ENCODE measurements at places on chromosomes 16 and 17. TPM values are rescaled to one million over a fixed set of nuclear protein-coding genes. Genes with fewer than 3 reads are reported as not detected.

OR1F1 gene
- not detected for total RNA-seq

ZMYND15 gene
- 1.0 TPM for total RNA-seq

ETV4 gene
- total RNA-seq = not detected

ZG16 gene
- not detected for total RNA-seq

WSCD1 gene
- total RNA-seq = not detected

DNA sequence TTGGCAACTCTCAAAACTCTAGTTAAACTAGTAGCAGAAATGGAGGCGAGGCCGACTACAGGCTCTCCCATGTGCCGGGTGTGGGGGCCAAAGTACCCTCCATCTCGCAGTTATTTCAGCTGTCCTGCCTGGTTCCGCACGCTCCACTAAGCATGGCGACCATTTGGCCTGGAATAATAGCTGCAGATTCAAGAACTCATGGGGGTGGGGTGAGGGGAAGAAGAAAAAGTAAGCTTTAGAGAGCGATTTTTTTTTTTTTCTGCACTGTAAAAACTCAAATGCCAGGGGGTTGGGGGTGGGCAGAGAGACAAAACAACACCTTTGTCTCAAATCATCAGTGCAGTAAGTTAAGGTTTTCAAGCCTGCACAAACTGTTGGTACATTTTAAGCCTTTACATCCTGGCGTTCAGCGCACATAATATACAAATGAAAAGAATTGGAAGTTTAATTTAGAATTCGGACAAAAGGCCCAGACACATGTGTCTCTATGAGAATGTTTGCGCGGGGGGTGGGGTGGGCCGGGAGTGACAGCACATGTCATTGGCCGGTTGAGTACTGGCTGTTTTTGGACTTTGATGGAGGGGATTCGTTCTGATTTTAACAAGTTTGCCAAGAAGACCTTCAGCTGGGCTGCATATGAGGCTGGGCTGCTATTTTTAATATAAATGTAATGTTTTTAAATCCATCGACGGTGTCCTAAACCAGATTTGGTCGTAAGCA lies 694.7 kb upstream of the SALL1 start:
- H3K27me3 ChIP-seq = no peaks in the 10 kb centered on the region
- no peaks in the 10 kb centered on the region for H3K4me1 ChIP-seq
- H3K36me3 ChIP-seq = no peaks in the 10 kb centered on the region
- H3K4me3 ChIP-seq = no peak overlapping the region
- no peak overlapping the region for H3K27ac ChIP-seq

DNA sequence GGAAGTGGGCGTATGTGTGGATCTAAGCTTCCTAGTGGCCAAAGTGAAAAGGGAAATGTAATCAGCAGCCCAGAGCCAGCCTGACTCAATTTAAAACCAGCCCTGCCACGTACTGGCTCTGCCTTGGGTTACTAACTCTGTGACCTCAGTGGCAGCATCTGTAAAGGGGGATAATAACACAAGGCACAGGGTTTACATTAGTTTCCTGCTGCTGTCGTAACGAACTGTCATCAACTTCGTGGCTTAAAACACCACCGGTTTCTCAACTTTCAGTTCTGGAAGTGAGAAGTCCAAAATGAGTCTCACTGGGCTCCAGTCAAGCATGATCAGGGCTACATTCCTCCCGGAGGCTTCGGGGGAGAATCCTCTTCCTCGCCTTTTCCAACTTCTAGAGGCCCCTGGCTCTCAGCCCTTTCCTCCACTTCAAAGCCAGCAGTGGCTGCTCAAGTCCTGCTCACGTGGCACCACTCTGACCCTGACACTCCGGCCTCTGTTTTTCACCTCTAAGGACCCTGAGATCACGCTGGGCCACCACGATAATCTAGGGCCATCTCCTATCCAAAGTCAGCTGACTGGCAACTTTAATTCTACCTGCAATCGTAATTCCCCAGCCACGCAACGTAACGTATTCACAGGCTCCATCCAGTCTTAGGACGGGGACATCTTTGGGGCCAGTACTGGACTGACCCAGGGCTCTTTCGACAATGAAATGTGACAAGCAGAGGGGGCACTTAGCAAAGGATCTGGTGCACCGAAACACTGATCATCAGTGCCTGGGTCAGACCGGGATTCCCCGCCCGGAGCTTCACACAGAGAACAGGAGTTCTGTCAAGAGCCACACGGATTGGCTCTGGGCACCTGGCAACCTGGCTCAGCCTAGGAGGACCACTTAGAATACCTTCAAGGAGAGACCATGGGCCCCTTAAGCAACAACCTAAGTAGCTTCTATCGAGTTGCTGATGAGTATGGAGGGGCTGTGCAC lies 14.5 kb downstream of the TMC6 start:
- H3K4me3 ChIP-seq = peak overlapping the region; percentile 45
- H3K27me3 ChIP-seq = no peaks in the 10 kb centered on the region
- H3K27ac ChIP-seq = peak overlapping the region; percentile 92
- no peak for DNase-seq
- H3K36me3 ChIP-seq = peaks cover 3% of the 10 kb centered on the region
- H3K4me1 ChIP-seq = peaks cover 34% of the 10 kb centered on the region

GRCh38 chr16:88705801-88706228 lies 393 bp downstream of the RNF166 start:
- H3K27me3 ChIP-seq = no peaks in the 10 kb centered on the region
- H3K4me1 ChIP-seq = peaks cover 48% of the 10 kb centered on the region
- H3K36me3 ChIP-seq = peaks cover 5% of the 10 kb centered on the region

GRCh38 chr16:67397036-67397801 lies 3.9 kb upstream of the TPPP3 start:
- H3K27me3 ChIP-seq = peaks cover 34% of the 10 kb centered on the region
- H3K27ac ChIP-seq = no peak overlapping the region
- H3K36me3 ChIP-seq = peaks cover 8% of the 10 kb centered on the region

GRCh38 chr17:17890773-17891759 lies 54.3 kb upstream of the SREBF1 start:
- H3K36me3 ChIP-seq = peaks cover 5% of the 10 kb centered on the region
- H3K4me3 ChIP-seq = no peak overlapping the region
- peak; percentile 12 for DNase-seq
- H3K4me1 ChIP-seq = peaks cover 4% of the 10 kb centered on the region
- H3K27me3 ChIP-seq = no peaks in the 10 kb centered on the region

GRCh38 chr16:22373662-22374310 lies 633 bp downstream of the CDR2 start:
- peak overlapping the region; percentile 97 for H3K4me3 ChIP-seq
- H3K27ac ChIP-seq = peak overlapping the region; percentile 87
- H3K36me3 ChIP-seq = no peaks in the 10 kb centered on the region
- peak; percentile 33 for DNase-seq
- H3K4me1 ChIP-seq = peaks cover 30% of the 10 kb centered on the region

GRCh38 chr17:58321571-58322525 lies 6.7 kb downstream of the TSPOAP1 start:
- peak overlapping the region; percentile 79 for H3K27ac ChIP-seq
- H3K36me3 ChIP-seq = peaks cover 4% of the 10 kb centered on the region
- H3K4me3 ChIP-seq = no peak overlapping the region
- peaks cover 28% of the 10 kb centered on the region for H3K4me1 ChIP-seq
- no peak for DNase-seq

DNA sequence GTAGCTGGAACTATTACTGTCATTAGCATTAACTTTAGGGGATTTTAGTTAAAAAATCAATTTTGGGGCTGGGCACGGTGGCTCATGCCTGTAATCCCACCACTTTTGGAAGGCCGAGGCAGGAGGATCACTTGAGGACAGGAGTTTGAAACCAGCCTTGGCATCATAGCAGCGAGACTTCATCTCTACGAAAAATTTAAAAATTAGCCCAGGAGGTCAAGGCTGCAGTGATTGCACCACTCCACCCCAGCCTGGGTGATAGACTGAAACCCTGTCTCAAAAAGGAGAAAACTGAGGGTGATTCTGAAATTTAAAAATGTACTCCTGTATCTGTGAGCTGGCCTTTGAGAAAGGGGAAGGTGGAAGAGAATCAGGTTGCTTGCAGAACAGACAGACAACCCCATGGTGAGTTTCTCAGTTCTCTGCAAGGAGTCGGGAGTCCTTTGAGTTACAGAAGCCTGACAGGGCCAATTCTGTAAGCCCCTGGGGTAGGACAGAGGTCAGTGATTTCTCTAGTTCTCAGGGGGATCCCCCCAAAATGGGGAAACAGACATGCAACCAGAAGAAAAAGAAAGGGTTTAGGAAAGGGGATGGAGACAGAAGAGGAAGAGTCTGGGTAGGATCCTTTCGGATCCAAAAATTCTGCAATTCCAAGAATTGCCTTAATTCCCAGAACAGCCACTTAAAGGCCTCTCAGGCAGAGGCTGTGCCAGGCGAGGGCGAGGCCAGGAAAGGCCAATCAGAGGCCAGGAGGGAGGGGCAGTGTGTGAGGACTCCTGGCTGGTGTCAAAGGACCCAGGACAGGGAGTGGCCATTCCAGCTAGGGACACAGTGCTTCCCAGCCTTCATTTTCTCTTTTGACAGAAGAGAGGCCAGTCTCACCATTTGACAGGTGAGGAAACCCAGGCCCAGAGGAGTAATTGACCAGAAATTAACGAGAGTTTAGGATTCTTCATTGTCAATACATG lies 6.7 kb downstream of the NUPR1 start:
- DNase-seq = no peak
- H3K27ac ChIP-seq = peak overlapping the region; percentile 92
- H3K4me3 ChIP-seq = no peak overlapping the region
- no peaks in the 10 kb centered on the region for H3K27me3 ChIP-seq
- peaks cover 24% of the 10 kb centered on the region for H3K4me1 ChIP-seq

DNA sequence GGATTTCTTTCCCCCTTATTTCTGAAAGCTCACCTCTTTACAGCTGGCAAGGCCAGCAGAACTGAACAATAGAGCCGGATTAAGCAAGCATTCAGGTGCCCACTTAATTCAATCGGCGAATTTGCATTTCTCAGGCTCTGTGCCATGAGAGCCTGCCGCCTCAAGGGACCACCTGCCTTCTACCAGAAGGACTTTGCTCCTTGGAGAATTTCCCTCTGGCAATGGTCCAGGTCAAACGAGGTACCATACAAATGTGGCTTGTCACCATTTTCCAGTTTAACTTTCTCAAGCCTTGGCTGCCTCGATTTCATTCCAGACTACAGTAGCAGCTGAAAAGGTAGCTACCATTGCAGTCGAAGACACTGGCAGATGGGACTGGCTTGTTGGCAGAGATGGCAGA lies 534.0 kb downstream of the MAF start:
- H3K4me3 ChIP-seq = no peak overlapping the region
- no peak overlapping the region for H3K27ac ChIP-seq
- H3K4me1 ChIP-seq = peaks cover 9% of the 10 kb centered on the region
- DNase-seq = no peak
- peaks cover 10% of the 10 kb centered on the region for H3K27me3 ChIP-seq
- peaks cover 2% of the 10 kb centered on the region for H3K36me3 ChIP-seq

GRCh38 chr17:2089021-2089422 lies 34.1 kb downstream of the HIC1 start:
- H3K4me3 ChIP-seq = peak overlapping the region; percentile 100
- DNase-seq = no peak
- H3K27me3 ChIP-seq = no peaks in the 10 kb centered on the region
- H3K27ac ChIP-seq = peak overlapping the region; percentile 99
- peaks cover 53% of the 10 kb centered on the region for H3K4me1 ChIP-seq
- H3K36me3 ChIP-seq = peaks cover 15% of the 10 kb centered on the region

DNA sequence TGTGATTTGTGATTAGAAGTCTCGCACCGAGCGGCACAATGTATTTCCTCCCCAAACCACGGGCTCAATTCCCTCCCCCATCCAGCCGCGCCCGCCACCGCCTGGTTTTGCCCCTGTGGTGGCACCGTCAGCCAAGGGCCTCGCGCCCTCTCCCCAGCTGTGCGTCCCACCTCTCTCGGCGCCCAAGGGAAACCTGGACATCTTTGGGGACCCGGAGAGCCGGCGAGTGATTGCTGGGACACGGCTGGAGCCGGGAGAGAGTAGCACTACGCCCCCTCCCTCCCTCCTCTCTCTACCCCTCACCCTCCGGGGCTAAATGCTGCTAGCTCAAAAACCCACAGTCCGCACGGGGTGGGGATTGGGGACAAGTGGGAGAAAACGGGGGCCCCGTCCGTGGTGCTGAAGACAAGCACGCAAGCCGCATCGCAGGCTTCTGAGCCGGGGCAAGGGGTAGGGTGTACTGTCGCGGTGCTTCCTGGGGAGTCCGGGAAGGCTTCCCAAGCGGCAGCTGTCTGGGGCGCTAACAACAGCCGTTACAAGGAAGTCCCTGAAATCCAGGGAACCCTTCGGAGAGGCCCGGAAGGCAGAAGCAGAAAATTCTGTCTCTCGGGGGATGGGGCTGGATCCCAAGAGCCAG lies 1.4 kb downstream of the CBLN1 start:
- peaks cover 8% of the 10 kb centered on the region for H3K36me3 ChIP-seq
- peaks cover 75% of the 10 kb centered on the region for H3K27me3 ChIP-seq
- peaks cover 6% of the 10 kb centered on the region for H3K4me1 ChIP-seq
- H3K27ac ChIP-seq = no peak overlapping the region
- no peak for DNase-seq

- H3K4me3 ChIP-seq = peak overlapping the region; percentile 99
- H3K27ac ChIP-seq = peak overlapping the region; percentile 93
- no peak for DNase-seq
- peaks cover 25% of the 10 kb centered on the region for H3K4me1 ChIP-seq
- H3K27me3 ChIP-seq = no peaks in the 10 kb centered on the region
These were observed 1.9 kb downstream of the RUNDC1 start for GRCh38 chr17:42982266-42982665.

GRCh38 chr17:70313086-70313852 lies 143.9 kb downstream of the KCNJ2 start:
- no peaks in the 10 kb centered on the region for H3K36me3 ChIP-seq
- H3K4me1 ChIP-seq = no peaks in the 10 kb centered on the region
- no peaks in the 10 kb centered on the region for H3K27me3 ChIP-seq
- no peak overlapping the region for H3K4me3 ChIP-seq

DNA sequence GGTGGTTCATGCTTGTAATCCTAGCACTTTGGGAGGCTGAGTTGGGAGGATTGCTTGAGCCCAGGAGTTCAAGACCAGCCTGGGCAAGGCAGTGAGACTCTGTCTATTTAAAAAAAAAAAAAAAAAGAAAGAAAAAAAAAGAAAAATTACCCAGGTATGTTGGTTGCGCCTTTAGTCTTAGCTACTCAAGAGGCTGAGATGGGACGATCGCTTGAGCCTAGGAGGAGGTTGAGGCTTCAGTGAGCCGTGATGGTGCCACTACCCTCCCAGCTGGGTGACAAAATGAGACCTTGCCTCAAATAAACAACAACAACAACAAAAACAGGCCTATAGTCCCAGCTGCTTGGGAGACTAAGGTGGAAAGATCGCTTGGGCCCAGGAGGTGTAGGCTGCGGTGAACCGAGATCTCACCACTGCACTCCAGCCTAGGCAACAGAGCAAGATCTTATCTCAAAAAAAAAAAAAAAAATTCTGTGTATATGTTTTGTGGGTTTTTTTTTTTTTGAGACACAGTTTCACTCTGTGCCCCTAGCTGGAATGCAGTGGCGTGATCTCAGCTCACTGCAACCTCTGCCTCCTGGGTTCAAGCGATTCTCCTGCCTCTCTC lies 12.5 kb upstream of the ANKRD40CL start:
- H3K27ac ChIP-seq = peak overlapping the region; percentile 69
- DNase-seq = peak; percentile 55
- peak overlapping the region; percentile 43 for H3K4me3 ChIP-seq
- H3K4me1 ChIP-seq = peaks cover 21% of the 10 kb centered on the region
- no peaks in the 10 kb centered on the region for H3K27me3 ChIP-seq

DNA sequence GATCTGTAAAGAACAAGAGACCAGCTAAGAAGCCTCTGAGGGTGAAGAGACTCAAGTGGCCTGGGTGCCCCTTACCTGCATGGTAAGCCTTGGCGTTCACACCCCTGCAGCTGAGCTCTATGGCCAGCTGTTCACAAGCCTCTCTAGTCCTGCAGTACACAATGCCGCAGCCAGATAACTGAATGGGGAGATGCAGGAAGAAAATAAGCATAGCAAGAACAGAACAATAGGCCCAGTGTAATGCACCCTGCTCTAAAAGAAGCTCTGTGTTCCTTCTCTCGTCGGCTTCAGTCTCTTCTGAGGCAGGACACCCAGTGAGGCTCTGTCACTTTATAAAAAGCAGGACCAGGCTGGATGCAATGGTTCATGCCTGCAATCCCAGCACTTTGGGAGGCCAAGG lies 5.4 kb downstream of the RECQL5 start:
- no peak overlapping the region for H3K4me3 ChIP-seq
- DNase-seq = no peak
- H3K4me1 ChIP-seq = peaks cover 2% of the 10 kb centered on the region
- H3K27me3 ChIP-seq = no peaks in the 10 kb centered on the region

Measured in T-helper 17 cell (primary cell).